Stimulated activated CD8-positive, alpha-beta memory T cell treated with anti-CD3 and anti-CD28 coated beads, Interleukin-15, amount 100 ng/mL, for 24 hours (primary cell): ENCODE measurements at places on chromosomes 1 and 21.

DNA sequence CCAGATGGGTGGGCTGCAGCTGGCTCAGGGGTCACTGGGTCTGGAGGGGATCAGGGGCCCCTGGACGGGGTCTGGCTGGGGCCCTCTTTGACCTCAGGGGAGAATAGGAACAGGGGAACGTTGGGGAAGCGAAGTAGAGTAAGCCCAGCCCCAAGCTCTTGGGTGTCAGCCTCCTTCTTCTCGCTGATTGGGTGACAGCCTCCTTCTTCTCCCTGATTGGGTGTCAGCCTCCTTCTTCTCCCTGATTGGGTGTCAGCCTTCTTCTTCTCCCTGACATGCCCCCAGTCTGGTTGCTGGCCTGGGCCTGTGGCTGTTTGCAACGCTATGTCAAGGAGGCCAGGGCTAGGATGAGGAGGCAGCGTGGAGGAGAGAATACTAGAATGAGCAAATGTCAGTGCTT lies 76.7 kb upstream of the CASZ1 start:
- DNase-seq = no peak

DNA sequence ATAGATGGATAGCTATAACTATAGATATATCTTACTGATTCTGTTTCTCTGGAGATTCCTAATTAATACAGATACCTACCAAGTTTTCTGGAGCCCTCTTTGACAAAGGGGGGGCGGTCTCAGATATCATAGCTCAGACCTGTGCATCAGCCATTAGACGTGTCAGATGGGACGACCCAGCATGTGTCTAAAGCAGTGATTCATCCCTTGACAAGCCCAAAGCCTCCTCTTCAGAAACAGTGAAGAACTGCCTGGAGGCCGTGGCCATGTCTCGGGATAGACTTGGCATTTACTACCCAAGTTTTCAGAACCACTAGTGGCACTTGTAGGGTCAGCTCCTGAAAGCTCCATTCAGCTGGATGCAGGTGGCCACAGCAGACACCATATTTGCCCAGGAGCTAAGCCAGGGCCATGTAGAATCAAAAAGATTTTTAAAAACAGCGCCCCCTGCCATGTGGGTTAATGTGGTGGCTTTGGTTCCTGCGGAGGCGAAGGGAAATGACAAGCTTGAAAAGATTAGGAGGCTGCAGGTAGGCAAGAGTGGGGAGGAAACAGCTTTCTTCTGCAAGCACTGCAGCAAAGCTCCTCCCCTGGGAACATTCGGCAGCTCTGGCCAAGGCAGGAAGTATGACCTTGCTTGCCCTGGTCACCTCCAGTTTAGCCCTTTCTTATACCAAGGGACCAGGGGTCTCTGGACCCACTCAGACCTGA lies 82.2 kb downstream of the FBXO2 start:
- no peak for DNase-seq

DNA sequence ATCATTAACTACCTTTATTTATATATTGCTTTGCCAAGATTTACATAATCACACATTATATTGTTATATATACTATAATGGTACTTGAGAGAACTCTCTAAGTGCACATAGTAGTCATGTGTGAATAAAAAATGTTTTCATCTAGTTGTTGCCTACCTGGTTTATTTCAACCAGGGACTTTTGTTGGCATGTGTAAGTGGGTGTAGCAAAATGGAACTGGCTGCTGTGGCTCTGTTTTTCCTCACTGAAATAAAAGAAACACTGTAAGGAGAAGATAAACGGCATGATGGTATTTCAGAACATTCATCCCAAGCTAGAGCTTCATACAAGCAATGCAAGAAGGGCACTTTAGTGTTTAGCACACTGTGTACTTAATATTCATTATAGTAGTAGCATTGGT lies 14.9 kb downstream of the RBBP4 start:
- DNase-seq = no peak

DNA sequence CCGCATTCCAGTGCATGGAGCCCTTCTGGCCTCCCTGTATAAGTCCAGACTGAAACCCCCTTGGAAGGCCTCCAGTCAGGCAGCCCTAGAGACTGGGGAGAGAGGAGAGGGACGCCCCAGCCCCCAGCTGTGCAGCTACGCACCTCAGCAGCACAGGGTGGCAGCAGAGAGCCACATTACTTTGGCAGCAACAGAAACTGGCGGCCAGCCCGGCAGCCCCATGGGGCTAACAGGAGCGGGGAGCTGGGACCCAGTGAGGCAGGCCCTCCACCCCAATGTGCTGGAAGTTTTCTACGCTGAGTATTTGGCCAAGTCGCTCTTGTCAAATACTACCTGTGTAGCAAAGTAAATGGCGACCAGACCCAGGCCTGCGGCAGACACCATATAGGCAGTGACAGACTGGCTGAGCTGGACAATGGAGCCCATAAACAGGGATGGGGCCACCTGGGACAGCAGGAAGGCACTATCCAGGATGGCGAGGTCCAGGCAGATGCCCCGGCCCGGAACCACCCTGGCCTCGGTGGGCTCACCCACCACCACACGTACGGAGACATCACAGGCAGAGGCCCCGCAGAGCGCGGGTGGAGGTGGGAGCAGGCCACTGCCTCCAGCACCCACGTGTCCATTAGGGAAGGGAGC lies 21.2 kb downstream of the SLC45A3 start:
- DNase-seq = peak; percentile 38

DNA sequence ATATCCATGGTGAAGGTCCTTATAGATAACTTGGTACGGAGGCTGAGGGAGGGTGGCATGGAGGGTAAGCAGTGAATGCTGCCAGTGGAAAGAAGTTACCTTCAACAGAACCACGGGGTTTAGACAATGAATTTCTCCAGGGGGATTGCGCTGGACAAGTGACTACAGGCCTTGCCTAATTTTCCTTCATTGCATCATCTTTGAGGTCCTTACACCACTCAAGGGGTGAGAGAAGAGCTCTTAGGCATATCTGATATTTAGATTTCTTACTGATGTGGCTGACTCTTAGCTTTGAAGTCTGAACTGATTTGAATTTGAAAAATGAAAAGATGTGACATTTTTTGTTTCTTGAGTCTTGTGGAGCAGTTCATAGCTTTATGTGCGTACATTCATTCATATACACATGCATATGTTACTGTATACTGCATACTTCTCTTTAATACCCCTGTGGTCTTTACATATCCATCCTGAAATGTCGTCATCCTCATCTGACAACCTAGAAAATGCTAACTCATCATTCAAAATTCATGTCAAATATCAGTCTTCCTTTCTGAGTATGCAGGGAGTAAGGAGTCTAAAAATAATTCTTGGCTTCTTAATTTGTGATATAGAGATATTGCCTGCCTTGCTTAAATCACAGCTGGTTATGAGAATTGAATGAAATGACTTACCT lies 63.6 kb downstream of the DNM3 start:
- DNase-seq = no peak

GRCh38 chr1:177629526-177629925 lies 340.3 kb downstream of the SEC16B start:
- DNase-seq = no peak

DNA sequence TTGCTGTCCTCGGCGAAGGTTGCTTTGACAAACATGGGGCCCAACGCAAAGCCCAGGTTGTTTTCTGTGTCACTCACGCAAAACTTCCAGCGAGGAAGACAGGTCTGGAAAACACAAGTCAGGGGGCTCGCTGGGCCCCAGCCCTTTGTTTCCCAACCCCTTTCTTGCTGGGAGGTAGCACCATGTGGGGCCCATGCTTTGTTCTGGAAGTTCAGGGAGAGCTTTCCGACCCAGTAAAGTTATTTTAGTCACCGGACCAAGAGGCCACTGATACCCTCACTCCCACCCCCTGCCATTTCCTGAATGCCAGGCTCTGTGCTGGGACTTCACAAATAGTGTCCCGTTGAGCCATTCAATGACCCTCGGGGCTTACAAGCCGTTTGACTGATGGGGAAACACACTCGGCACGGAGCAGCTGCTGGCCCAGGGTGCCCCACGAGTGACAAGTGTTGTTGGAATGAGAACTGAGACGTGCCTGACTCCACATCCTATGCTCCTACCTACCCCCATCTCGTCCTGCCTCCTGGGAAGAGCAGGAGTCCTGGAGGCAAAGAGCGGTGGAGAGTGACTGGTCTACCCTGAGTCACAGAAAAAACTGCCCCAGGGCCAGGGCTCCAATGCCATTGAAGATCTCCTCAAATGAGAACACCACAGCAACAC lies 52.0 kb downstream of the ECE1 start:
- DNase-seq = no peak

DNA sequence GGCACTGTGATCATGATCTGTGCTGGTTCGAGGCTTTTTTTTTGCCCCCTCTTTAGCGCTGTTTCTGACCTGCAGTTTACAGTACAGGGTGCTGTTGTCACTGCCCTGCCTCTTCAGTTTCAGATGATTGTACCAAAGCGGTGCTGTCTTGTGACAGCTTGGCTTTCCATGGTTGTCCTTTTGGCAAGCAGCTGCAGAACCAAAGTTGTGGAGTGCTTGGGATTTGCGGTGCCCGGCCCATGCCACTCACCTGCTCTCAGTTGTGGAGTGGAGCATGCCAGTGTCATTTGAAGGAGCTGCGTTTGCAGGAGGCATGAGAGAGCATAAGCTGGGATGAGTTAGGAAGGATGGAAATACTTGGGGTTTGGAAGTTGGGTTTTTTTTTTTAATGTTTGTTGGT lies 48.4 kb downstream of the DOP1B start:
- DNase-seq = no peak

DNA sequence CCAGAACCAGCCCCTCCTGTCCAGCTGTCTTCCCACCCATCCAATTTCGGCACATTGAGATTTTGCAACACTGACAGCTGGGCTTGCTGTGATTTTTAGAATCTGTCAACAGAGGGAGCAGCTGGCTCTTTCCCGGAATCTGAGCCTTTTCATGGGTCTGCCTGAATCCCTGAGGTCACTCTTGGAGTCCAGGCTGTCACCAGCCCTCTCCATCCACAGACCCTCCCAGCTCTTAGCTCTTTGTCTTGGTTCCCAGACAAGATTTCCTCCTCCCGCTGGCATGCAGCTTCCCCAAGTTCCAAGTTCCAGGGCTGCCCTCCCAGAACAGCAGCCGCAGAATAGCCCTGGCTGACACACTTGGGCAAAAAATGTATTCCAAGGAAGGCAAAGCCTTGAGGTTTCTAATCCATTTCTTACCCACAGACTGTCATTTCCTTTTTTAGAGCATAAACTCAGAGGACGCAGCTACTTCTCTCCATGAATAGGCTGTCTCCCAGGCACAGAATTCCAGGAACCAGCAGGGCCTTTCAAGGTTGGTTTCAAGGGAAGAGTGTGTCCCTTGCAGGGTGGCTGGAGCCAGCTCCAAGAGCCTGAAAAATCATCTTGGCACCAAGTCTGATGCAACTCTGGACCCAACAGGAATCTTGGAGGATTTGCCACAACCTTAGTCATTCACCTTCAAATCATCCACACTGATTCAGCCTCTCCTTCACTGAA lies 7.1 kb upstream of the TMEM61 start:
- no peak for DNase-seq

GRCh38 chr1:223363057-223363855 lies 720 bp downstream of the SUSD4 start:
- no peak for DNase-seq

DNA sequence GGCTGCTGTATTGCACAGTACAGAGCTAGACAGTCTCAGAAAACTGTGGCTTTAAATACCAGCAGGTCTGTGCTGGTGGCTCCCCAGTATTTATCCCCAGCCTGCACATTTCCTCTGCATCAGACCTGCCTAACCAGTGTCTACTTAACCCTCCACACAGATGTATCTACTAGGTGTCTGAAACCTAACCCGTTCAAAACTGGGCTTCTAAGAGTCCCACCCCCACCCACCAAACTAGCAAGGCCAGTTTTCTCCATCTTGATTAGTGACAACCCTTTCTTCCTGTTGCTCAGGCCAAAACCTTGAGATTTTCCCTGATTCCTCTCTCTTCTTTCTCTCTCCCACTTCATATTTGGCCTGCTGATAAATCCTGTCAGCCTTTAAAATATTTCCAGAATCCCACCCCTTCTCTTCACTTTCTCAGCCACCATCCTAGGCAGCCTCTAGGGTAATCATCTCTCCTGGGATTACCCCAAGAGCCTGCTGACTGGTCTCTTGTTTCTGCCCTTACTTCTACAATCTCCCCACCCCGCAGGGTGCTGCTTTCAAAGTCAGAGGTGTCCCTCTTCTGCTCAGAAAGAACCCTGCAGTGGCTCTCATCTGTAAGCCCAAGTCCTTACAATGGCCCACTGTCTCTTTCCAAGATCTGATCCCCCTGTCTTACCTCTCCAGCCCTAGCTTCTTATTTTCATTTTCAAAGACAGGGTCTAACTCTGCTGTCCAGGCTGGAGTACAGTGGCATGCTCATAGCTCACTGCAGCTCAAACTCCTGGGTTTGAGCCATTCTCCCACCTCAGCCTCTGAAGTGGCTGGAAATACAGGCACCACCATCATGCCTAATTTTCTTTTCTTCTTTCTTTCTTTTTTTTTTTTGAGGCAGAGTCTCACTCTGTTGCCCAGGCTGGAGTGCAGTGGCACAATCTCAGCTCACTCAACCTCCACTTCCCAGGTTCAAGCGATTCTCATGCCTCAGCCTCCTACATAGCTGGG lies 45.2 kb downstream of the H3-3A start:
- no peak for DNase-seq

- no peak for DNase-seq
These were observed 10.1 kb downstream of the CFAP298 start for GRCh38 chr21:32602099-32602498.

DNA sequence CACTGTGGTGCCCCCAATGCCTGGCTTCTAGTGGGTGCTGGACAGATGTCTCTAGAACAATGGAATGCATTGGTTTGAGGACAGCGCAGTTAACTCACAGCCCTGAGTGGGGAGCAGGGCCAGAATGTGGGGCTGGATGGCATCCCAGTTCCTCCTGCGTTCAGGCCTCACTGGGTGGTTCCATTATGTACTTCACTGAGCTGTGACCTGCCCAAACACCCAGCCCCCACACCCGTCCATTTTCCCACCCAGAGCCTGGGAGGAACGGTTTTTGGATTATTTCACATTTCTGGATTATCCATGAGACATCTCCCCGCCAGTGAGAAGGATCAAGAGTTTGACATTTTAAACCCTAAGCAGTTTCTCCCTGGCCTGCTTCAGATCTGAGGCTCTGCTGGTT lies 55.3 kb upstream of the WASF2 start:
- no peak for DNase-seq

- DNase-seq = no peak
These were observed at the start of gene IL6R for GRCh38 chr1:154404984-154405746. Gene IL6R (plus strand): TSS chr1:154405343. CDS start chr1:154405630, 287 bp downstream.

GRCh38 chr21:33289199-33289819 lies 23.1 kb downstream of the IL10RB start:
- DNase-seq = no peak

DNA sequence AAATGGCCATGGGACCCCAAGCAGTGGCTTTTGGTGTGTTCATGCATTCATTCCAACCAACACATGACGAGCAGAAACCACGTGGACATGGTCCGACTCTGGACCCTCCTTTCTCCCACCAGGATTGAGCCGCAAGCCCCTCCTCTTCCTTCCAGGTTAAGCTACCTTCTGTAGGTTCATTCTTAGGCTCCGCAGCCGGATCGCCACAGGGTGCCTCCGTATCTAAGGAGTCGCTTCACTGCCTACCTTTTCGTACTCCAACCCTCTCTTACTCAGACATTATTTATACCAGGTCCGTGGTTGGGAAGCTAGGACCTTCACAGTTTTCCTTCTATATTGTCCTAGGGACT lies 63.6 kb downstream of the RHBG start:
- no peak for DNase-seq

- DNase-seq = no peak
These were observed 77.2 kb upstream of the CDC42BPA start for GRCh38 chr1:227395426-227396028.
